Progenitor cell of endocrine pancreas (in vitro differentiated cells): ENCODE measurements at places on chromosomes 2 and 18.

- DNase-seq: no peak
These were observed 107.7 kb downstream of the BCL11A start for GRCh38 chr2:60445684-60446179.

DNA sequence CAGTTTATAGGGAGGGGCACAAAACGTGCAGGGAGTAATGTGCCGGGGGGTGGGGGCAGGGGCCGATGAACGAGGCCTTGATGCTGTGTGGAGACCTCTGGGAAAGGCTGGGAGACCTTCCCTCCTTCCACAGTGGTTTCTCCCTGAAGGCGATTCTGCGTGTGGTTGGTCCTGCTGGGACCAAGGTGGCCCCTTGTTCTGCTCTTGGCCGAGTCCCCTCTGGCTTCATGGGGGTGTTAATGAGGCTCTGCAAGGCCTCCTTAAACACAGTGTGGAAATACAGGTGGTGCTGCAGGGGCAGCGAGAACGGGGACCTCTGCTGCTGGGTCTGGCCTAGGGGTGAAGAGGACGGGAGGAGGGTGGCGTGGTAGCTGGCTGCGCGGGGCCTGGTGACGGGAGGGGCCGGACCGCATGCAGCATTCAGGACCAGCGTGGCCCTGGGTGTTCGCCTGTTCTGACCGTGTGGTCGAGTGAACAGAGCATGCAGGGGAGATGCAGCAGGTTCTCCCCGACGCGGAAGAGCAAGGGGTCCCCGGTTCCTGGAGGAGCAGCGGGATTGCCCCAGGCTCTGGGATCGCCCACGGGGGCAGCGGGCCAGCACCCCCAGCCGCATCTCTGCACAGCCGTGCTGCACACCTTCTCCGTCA is 42.1 kb upstream of the KCNG2 start:
- DNase-seq: no peak

- no peak for DNase-seq
These were observed 249.3 kb downstream of the NDUFA10 start for GRCh38 chr2:239775623-239776435.

- DNase-seq: no peak
These were observed 655 bp downstream of the NOSTRIN start for GRCh38 chr2:168802859-168803725.

GRCh38 chr2:146844226-146844990 is 1000.4 kb upstream of the ACVR2A start:
- DNase-seq: no peak

GRCh38 chr2:80364524-80365212 is 60.1 kb upstream of the LRRTM1 start:
- no peak for DNase-seq

- DNase-seq: no peak
These were observed 159.5 kb upstream of the EPHA4 start for GRCh38 chr2:221731432-221732145.

GRCh38 chr2:156006721-156007618 is 325.6 kb downstream of the NR4A2 start:
- DNase-seq: no peak

DNA sequence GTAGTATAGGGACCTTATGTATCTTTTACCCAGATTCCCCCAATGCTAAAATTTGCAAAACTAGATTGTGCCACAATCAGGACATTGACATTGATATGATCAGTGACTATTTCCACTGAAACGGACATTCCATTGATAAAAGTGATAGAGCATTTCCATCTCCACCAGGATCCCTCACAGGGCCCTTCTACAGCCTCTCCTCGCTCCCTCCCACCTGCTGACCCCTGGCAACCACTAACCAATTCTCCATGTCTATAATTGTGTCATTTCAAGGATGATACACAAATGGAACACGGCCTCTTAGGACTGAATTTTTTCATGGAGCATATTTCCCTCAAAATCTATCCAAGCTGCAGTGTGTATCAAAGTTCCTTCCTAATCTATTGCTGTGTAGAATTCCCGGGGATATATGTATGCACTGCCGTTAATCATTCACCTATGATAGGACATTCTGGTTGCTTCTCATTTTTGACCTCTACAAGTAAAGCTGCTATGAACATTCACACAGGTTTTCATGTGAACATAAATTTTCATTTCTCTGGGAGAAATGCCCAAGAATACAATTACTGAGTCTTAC is 67.3 kb downstream of the UXS1 start:
- no peak for DNase-seq

GRCh38 chr2:178188466-178188865 is 5.8 kb upstream of the OSBPL6 start:
- DNase-seq: no peak

- DNase-seq: no peak
These were observed 86.5 kb upstream of the DTNA start for GRCh38 chr18:34623557-34623956.

- no peak for DNase-seq
These were observed 69.2 kb upstream of the ARL4C start for GRCh38 chr2:234565842-234566619.

- DNase-seq: no peak
These were observed 41.7 kb downstream of the NOL10 start for GRCh38 chr2:10647886-10648605.

GRCh38 chr2:203612246-203612645 is 77.1 kb upstream of the RAPH1 start:
- DNase-seq: no peak

- DNase-seq: no peak
These were observed 33.7 kb downstream of the NRP2 start for GRCh38 chr2:205715831-205716525.

DNA sequence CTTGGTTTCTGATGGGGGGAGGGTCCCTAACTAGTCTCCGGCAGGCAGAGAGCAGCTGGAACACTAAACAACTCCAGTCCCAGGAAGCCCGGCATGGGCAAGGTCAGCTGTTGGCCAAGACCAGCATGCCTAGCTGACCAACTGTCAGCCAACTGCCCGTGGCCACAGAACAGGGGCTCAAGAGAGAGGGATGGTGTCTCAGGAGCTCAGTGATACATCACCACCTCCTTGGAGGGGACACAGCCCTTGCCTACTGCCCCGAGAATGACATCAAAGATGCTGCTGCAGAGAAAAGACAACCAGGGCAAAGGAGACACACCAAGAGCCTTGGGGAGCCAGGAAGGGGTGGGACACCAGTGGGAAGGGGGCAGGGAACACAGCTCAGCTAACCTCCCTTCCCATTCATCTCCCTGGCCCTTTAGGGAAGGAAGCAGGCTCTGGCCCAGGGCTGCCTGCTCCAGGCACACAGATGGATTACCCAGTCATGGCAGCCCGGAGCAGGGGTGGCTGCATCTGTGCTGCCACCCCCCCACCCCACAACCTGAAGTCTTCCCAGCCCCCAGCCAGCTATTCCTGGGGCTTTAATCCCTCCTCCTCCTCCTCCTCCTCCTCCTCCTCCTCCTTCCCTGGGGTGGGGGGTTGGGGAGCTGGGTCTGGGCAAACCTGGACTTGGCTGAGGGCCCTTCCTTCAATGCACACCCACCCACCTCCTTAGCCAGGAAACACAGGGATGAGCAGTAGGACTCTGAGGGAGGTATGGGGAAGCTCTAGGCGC is 1.9 kb downstream of the BIN1 start:
- DNase-seq: no peak

- DNase-seq: no peak
These were observed 43.1 kb upstream of the LONRF2 start for GRCh38 chr2:100365434-100365833.

DNA sequence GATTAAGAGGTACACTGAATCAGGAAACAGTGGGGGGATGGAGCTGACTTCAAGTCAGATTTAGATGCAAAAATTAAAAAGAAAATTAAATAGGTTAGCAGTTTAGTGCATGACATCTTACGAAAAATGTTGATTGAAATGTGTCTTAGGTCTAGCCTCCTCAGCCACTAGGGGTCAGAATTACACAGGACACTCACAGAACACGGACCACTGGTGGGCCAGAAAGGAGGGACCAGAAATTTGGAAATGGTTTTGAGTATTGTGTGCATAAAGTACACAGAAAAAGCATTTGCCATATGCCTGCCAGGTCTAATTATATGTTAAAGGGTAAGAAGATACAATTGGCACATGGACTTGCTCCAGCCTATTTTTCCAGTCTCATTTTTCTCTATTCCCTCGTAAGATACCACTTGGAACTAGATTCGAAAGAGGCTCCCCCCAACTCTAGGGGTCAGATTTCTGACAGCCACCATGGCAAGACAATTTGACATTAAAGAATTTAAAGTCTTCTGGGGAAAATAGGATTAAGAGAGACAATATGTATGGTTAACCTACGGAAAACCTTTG is 550.2 kb upstream of the SETBP1 start:
- DNase-seq: peak; percentile 23

DNA sequence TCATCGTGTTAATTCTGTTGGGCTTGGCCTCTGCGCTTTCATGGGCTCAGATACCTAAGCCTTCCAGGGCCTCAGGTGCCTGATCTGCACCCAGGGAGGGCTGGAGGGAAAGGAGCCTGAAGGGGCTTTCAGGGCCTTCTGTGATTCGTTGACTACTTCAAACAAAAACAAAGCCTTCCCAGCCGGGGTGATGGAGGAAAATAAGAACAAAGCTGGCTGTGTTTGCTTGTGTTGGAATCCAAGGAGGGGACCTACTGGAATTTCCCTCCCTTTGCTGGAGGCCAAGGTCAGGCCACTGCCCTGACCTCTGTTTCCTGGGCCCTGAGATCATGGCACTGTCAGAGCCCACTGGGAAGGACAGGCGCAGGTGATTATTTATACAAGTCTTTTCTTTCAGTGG is 135.3 kb downstream of the KLHL29 start:
- no peak for DNase-seq

DNA sequence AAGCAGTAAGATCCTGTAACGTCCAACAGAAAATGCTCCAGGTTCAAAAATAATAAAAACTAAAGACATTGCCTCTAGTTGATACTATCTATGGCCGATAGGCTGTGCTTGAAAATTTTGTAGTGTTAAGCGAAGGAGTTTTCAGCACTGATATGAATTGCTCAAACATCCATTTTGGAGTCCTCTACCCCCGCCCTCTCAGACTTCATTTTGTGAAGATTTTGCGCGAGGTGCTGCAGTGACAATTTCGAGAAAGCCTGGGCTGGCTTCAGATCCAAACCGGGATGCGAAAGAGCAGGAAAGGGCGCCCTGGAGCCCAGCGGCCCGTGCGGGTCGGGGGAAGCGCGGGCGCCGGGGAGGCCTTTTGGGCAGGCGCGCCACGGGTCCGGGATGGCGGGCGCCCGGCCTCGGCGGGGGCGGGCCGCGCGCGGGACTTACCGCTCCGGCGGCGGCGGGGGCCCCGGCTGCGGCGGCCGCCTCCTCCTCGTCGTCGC is 1.8 kb downstream of the SP3 start:
- DNase-seq: no peak

DNA sequence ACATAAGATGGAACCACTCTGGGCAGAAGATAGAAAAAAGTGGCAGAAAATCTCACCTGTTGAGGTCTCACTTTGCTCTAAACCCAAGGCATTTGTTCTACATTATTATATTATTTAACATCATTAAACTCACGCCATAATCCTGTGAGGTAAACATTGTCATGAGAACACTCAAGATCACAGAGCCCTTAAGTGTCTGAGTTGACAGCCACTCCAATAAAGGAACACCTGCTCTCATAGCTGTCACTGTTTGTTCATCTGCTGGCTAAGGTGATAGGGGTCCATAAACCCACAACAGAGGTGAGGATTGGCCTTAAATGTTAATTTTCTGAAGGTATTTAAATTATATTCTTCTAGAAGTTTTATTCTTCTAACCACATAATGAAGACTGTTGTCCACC is 439.7 kb downstream of the RIT2 start:
- no peak for DNase-seq

GRCh38 chr2:15943378-15944280 is 3.3 kb downstream of the MYCN start:
- peak; percentile 78 for DNase-seq

DNA sequence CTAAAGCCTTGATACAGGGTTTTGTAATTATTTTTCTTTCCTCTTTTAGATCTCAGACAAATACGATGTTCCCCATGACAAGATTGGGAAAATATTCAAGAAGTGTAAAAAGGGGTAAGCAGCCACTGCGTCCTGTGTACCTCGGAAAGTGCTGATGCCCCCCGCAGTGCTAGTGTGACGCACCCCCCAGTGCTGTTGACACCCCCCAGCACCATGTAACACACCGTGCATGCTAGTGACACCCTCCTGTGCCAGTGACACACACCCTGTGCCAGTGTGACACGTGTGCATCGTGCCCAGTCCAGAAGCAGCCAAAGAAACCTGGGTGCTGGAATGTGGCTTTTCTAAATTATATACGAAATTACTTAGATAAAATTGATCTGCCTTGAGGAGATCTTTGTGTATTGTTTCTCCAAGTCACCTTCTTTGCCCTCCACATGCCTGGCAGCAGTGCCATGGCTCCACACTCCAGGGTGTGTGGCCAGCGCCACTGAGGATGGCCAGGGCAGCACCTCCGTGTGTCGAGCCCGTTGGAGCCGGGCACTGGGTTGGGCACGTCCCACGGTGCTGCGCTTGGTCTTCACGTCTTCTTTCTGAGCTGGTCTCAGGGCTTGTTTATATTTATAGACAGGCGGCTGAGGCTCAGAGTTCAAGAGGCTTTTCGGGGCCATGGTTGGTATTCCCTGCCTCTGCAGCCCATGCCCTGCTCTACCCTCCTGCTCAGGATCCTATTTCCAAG is 44.3 kb upstream of the KLF11 start:
- no peak for DNase-seq

GRCh38 chr2:75321599-75321922 is 122.2 kb upstream of the TACR1 start:
- no peak for DNase-seq

DNA sequence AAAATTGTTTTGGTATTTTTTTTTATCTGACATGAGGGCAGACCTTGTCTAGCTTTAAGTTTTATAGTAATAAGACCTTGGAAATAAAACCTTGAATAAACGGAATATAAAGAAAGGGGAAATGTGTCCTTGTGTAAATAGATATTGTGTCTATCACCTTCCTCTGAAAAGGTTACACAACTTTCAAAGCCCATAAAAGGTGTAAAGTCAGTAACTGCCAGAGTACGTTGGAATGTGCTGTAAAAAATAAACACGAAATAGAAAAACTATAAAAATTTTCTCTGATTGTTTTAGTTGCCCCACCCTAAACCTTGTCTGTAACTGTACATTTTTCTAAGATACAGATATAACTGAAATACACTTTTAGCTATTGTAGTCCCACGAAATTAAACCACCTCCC is 82.3 kb downstream of the ZEB2 start:
- DNase-seq: no peak

DNA sequence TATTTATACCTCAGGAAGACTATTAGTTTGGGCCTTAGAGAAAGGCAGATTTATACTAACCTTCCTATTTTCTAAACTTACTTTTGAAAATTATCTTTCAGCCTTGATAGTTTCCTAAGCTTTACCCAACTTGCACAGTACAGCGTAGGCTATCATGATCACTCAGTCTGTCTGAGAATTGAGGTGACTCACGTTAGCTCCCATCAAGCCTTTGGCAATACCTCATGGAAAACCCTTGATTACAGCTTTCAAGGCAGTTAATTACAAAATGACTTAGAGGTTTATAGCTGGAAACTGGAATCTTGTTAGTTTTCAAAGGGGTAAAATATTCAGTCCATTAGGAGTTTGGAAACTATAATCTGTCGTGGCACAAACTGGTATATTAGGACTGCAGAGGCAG is 26.4 kb upstream of the ARMC9 start:
- DNase-seq: no peak

GRCh38 chr2:33275689-33276444 is 200.6 kb upstream of the RASGRP3 start:
- no peak for DNase-seq
